ENCODE measurements at places on chromosomes 13 and 19. TPM values are rescaled to one million over a fixed set of nuclear protein-coding genes. Genes with fewer than 3 reads are reported as not detected.

The PSPC1 gene
- total RNA-seq: 21.3 TPM

The OR7D2 gene
- not detected for total RNA-seq

The CCDC70 gene
- not detected for total RNA-seq

The CD209 gene
- total RNA-seq: not detected

The MAP3K10 gene
- total RNA-seq: 20.0 TPM

The SIRT2 gene
- 58.1 TPM for total RNA-seq

The STAP2 gene
- total RNA-seq: 25.1 TPM

The CEACAM5 gene
- total RNA-seq: not detected

The PINLYP gene
- not detected for total RNA-seq

The AMER2 gene
- total RNA-seq: not detected

GRCh38 chr19:35879068-35879467 lies 10.7 kb downstream of the APLP1 start:
- no peak for DNase-seq

DNA sequence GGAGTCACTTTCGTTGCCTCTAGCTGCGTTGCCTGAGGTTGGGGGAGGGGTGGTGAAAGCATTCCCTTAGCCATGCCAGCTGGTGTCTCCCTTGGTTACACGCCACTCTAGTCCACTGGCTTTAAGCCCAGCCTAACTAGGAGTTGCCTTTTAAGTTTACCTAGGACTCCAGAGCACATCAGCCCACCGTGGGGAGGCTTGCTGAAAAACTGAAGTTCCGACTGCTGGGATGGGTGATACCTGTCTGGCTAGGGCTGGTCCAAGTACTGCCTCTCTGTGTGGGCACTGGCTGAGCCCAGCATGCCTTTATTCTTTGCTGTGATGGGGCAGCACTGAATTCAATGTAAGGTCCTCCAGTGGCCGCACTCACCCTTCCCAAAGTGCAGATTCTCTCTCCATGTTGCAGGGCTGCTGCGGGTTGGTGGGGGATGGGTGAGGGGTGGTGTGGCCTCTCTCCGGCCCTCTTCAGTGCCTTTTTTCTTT lies 11.8 kb upstream of the CEACAM1 start:
- no peak for DNase-seq

GRCh38 chr13:52849291-52850071 lies 1.0 kb upstream of the PCDH8 start:
- DNase-seq: no peak

GRCh38 chr19:7348587-7349230 lies at the start of gene ARHGEF18:
Gene ARHGEF18, plus strand, starts transcription at chr19:7348937. Its CDS starts 13,954 bp downstream, at chr19:7362891.
- no peak for DNase-seq

DNA sequence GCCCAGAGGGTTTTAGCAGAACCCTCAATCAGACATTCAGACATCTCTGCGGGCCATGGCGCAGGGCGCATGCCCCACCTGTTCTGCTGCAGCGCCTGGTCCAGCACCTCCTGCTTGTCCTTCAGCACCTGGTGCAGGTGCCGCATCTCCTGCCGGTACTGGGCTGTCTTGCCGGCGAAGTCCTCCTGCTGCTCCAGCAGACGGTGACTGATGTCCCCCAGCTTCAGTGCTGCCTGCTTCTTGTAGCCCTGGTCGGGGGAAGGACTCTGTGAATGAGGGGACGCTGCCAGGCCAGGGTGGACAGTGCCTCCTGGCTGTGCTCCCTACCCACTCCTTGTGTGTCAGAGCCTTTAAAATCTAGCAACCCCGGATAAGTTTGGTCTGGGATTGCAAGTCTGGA lies 12.2 kb upstream of the SLC7A9 start:
- DNase-seq: no peak

GRCh38 chr13:75318138-75318833 lies 163.7 kb downstream of the TBC1D4 start:
- no peak for DNase-seq

DNA sequence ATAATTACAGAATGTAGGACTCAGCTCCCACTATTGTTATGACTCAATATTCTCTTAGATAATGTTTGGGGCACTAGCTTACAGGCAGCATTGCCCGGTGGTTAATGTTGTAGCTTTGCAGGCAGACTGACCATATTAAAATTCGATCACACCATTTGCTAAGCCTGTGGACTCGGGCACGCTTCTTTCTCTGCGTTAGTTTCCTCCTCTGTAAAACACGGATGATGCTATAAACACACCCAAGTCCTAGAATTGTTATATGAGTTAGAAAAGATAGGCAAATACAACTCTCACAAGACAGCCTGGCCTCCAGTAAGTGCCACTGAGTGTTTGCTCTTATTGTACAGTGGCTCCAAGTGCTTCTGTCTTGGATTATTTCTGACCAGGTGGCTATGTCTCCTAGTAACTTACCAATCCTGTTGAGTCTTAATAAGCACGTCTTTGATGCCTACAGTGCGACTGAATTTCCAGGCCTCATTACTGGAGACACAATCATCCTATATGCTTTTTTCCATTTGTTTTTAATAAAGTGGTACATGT lies 50.0 kb upstream of the ALOX5AP start:
- no peak for DNase-seq

- no peak for DNase-seq
Measured at GRCh38 chr19:5988517-5989387, 10.8 kb upstream of the RANBP3 start.

DNA sequence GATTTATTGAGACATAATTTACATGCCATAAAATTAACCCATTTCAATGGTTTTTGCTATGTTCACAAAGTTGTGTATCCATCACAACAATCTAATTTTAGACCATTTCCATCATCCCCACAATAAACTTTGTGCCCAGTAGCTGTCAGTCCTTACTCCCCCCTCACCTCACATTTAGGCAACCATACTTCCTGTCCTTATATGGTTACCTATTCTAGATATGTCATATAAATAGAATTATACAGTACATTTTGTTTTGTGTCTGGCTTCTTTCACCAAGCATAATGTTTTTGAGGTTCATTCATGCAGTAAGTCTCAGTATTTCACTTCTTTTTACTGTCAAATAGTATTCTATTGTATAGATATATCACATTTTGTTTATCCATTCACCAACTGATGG lies 23.2 kb upstream of the RPL21 start:
- DNase-seq: no peak

DNA sequence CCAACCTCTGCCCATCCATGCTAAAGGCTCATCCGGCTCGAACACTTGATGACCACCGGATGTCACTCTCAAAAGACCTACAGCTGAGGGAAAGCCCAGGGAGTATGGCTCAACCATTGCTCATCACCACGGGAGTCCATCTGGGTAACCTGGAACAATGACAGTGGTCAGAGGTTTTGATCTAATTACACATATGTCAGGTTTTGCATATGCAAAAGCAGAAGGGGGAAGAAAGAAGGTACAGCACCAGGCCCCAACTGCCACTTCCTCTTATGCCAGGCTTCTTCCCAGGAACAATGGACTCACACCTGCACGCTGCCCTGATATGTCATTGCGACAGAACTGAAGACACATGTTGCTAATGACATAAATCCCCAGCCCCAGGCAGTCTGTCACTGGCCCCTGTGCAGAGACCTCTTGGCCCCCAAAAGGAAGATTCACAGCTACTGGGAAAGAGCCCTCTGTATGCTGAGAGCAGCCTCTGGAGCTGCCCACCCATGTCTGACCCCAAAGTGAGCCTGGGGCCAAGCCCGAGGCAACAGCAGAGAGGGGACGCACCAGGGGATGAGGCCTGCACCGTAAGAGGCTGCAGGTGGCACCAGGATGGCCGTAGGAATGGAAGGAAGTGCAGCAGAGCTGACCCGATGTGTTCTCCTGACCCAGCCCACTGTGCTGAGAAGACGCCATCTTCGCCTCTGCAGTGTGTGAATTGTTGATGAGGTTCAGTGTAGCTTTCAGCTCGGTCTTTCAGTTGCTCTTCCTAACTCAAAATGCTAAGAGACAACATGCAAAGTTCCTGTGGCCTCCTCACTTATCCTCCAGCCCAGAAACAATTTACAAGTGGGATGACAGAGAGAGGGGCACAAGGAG lies 26.3 kb downstream of the EPS15L1 start:
- peak; percentile 47 for DNase-seq

DNA sequence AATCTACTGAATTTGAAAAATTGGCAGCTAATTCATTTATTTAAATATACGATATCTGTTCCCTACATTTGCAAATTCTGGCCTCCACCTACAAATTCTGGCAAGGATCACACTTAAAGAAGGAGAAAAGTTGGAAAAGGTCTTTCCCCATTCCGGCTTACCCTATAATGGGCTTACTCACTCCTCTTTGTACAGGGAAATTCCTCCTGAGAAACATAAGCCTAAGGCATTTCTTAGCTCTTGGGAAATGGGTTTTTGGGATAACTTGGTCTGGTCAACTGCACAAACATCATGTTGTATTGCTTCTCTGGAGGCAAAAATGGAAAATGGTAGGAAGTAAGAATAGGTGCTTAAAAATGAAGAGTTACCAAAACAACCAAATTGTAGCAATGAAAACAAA lies 25.5 kb downstream of the KCTD12 start:
- no peak for DNase-seq

- no peak for DNase-seq
Measured at GRCh38 chr13:100600915-100601314, 12.3 kb upstream of the GGACT start.

DNA sequence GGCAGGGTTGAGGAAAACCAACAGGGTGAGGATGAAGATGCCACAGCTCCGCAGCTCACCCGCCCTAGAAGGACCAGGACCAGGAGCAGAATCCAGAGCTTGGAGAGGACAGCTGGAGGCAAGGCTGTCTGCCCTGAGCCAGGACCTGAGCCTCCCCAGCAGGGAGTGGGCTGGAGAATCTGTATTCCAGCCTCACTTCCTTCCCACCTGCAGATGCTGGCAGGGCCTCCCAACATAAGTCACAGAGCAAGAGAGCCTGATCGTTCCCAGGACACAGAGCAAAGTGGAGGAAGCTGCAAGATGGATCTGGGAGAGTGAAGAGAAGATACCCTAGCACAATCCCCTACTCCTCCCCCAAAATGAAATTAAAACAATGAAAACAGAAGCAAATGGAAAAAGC lies 61.7 kb upstream of the WASF3 start:
- no peak for DNase-seq

DNA sequence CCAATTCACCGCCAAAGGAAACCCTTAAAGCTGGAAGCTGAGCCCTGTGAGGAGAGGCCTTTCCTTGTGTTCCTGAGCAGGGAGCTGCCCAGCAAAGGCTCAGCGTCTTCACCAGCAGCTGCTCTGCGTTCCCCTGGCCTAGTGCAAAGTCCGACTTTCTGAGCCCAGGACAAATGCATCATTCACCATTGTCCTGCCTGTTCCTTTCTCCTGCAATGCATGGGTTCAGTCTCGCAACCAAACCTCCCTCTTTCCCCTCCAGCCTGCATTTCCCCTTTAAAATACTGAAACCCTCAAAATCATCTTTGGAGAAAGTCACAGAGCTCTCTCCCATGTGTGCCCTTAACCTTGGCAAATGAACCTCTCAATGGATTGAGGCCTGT lies 12.9 kb upstream of the TMEM255B start:
- DNase-seq: no peak

GRCh38 chr13:32047088-32047487 lies 15.5 kb downstream of the FRY start:
- no peak for DNase-seq

- DNase-seq: no peak
Measured at GRCh38 chr13:92827503-92827902, 399.1 kb upstream of the GPC6 start.

DNA sequence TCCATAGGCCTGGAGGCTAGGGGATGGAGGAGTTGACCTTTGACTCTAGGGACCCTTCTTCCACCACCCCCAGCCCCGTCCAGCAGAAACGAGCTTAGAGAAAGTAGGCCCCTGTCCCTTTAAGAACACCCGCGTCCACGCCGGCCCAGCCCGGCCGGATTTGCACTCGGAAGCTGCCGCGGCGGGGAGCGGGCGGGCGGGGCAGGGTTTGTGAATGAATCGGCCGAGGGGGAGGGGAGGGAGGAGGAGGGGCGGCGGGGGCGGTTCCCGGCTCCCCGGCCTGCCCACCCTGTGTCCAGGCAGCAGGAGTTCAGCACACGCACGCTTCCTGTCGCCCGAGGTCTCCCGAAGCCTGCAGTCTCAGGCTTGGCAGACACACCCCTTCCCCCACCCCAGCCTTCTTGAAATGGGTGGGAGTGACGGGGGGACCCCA lies 1.5 kb downstream of the UNC13A start:
- no peak for DNase-seq

- DNase-seq: no peak
Measured at GRCh38 chr13:21709697-21710096, 38.8 kb downstream of the FGF9 start.

DNA sequence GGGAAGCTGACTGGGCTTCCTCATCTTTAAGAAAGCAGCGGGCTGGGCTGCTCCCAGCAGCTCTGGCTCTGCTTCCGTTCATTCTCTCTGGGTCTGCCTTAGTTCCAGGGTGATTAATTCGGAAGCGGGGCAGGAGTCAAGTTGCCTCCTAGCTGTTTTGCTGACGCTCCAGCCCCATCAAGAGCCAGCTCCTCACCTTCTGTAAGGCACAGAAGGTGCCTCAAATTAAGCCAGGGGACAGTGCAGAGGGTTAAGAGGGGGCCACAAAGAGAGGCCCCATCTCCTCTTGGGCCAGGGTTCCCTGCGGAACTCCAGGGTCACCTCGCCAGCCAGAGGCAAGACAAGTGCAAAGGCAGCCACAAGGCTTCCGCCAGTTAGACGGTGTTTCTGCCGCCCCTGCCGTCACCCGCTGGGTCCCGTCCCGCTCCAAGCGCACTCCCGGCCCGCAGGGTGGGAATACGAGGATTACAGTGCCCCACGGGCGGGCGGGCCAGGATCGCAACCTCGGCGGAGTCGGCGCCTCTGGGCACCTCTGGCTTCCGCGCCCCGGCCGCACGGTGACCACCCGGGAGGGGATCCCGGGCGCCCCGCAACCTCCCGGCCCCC lies 508 bp downstream of the SLC15A1 start:
- DNase-seq: no peak

DNA sequence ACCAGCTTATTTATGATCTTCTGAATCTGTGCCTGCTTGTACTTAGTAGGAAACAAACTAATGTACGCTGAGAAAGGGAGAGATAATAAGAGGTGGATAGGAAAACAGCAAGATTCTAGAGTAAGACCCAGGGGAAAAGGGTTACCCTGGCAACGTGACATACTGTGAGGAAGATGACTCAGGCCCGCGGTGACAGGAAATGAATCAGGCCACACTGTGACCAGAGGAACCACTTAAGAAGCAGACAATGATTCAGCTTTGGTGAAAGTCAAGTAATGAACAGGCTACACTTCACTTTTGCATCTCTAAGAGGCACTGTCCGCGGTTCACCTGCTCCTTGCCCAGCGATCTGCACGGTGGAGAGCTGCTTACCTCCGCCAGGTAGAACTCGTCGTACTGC lies 158.2 kb downstream of the NALCN start:
- peak; percentile 84 for DNase-seq

DNA sequence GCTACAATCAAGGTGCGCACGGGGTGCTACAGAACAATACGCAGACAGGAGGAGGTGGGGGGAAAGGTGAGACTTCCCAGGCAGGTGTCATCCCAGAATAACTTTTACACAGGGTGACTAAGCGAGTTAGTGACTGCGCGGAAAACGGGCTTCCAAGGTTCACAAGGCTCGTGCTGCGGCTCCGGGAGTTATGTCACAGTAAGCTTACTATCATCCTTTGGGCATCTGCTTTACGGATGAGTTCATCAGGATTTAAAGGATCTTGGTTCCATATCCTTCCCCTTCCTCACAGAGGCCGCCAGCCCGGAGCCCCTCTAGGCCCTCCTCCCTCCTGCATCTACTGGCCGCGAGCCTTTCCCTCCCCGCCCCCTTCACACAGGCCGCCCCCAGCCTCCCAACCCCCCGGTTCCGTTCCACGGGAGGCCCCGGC lies 474 bp upstream of the IFT88 start:
- peak; percentile 77 for DNase-seq

- no peak for DNase-seq
Measured at GRCh38 chr13:98909016-98909415, 68.8 kb downstream of the DOCK9 start.
